ENCODE measurements at places on chromosomes 13 and 19. TPM values are rescaled to one million over a fixed set of nuclear protein-coding genes. Genes with fewer than 3 reads are reported as not detected.

KLK3 gene
- not detected for total RNA-seq

ZNF93 gene
- total RNA-seq, result 9.9 TPM

CYP2F1 gene
- not detected for total RNA-seq

CD37 gene
- not detected for total RNA-seq

TRPC4 gene
- 0.42 TPM for total RNA-seq

KLK11 gene
- not detected for total RNA-seq

CEACAM7 gene
- not detected for total RNA-seq

IZUMO2 gene
- not detected for total RNA-seq

ZNF256 gene
- total RNA-seq, result 3.7 TPM

ZNF567 gene
- 5.9 TPM for total RNA-seq

HIPK4 gene
- not detected for total RNA-seq

ZGLP1 gene
- total RNA-seq, result 5.3 TPM

VSTM2B gene
- total RNA-seq, result not detected

DNA sequence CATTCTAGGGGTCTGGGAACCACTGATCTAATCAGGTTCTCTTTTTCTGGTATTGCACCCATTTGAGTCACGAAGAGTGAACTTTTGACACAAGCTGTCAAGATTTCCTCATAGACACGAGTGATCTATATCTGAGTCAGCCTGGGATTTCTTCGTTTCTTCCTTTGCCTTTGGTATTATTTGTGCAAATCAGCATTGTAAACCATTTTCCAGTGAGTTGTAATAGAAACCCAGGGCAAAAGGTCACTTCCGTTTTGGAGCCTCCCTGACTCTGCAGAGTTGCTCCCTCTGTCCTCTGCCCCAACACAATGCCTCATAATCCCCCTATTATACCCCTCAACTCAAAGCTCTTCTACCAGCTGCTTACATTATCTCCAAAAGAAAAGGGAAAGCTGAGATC, 615.1 kb downstream of the EFNB2 start:
- peak; percentile 15 for DNase-seq

GRCh38 chr13:110398564-110399507, 91.8 kb downstream of the COL4A2 start:
- no peak for DNase-seq

DNA sequence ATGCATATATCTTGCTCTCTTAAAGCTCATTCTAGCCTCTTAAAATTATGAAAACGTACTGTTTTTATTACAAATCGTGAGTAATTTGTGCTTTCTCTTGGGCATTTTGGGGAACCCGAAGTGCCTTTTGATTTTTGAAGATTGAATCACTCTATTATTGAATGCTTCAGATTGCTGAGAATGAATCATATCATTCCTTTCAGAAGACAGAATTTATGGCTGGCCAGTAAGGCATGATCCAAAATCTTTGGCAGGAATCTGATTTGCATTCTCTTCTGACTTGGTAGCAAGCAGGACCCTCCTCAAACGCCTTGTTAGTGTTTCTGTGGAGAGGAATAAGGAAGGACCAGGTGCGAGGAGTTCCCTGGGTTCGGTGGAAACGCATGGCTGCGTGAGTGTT, 49.5 kb downstream of the STARD13 start:
- DNase-seq, result peak; percentile 59

DNA sequence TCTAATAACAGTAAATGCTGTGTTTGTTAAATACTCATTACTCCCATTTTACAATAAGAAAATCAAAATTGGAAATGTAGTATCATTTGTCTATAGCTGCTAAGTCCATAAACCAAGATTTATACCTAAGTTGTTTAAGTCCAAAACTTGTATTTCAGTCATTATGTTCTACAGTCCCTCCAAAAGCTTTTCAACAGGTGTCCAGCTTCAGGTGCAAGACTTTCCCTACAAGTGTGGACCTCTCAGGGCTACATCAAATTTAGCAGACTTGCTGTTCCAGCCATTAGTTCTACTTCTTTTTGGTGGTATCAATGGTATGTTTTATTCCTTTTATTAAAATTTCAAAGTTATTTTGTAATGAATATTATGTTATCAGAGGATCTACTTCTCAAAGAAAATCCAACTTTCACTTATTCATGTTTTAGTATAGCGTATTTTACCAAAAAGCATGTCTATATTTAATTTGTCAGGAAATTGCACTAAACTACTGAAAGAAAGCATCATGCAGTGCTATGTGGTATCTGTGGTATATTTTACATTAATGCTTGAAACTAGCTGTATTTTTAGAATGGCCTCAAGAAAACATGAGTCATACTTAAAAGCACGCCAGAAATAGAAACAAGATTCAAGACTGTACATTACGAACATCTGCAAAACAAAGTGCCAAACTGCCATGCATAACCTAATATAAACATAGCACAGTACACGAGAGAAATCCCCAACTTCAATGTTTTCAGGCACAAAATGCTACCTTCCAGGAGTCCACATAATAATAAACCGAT, 44.5 kb downstream of the VWA8 start:
- DNase-seq, result peak; percentile 86

DNA sequence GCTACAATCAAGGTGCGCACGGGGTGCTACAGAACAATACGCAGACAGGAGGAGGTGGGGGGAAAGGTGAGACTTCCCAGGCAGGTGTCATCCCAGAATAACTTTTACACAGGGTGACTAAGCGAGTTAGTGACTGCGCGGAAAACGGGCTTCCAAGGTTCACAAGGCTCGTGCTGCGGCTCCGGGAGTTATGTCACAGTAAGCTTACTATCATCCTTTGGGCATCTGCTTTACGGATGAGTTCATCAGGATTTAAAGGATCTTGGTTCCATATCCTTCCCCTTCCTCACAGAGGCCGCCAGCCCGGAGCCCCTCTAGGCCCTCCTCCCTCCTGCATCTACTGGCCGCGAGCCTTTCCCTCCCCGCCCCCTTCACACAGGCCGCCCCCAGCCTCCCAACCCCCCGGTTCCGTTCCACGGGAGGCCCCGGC, 474 bp upstream of the IFT88 start:
- no peak for DNase-seq

GRCh38 chr13:43294412-43294811, 271.0 kb downstream of the DNAJC15 start:
- DNase-seq, result no peak

GRCh38 chr13:94351292-94351990, 128.0 kb downstream of the DCT start:
- no peak for DNase-seq

DNA sequence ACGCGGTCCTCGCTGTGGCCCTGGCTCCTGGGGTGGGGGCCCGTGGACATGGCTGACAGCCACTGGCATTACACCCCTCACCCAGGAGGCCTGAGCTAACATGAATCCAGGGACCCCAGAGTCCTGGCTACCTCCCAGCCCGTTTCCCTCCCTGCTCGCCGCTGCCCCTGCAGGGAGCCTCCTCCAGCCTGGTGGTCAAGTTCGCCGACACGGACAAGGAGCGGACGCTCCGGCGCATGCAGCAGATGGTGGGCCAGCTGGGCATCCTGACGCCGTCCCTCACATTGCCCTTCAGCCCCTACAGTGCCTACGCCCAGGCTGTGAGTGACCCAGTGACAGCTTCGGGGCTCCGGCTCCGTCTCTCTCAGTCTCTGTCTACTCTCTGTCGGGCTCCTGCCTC, 56.6 kb downstream of the CELF5 start:
- no peak for DNase-seq

DNA sequence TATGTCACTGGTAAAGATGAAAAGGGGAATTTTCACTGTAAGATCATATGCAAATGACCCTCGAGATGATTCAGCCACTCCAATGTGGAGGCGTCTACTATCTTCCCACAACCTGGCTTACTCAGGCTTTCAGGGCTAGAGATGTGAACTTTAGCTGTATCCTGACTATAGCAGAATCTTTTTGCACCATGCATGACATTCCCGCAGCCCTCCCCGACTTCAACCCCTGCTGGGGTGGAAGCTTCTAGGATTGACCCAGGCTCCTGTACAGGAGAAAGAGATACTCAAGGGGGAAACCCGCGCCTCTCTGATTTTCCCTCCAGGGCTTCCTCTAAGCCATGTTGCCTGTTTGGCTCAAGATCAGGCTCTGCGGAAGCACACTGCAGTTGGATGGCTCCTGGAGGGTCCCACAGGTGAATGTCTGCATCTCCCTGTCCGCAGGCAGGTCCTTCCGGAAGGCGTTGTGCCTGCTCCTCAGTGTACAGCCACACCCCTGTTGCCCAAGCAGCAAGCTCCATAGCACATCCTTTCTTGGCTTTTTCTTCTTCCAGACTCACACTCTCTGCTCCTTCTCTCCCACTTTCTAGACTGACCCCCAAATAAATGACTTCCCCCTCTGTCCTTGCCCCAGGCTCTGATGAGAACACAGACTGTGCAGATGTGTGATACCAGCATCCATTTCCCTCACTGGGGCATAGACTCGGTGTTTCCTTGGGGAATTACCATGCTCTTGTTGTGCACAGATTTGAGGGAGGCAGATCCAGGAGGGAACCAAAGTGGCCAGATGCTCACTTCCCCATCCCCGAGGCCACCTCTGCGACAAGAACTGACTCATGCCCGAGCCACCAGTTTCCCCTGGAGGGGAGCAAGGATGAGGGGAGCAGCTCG, 29.1 kb upstream of the POP4 start:
- DNase-seq, result no peak

DNA sequence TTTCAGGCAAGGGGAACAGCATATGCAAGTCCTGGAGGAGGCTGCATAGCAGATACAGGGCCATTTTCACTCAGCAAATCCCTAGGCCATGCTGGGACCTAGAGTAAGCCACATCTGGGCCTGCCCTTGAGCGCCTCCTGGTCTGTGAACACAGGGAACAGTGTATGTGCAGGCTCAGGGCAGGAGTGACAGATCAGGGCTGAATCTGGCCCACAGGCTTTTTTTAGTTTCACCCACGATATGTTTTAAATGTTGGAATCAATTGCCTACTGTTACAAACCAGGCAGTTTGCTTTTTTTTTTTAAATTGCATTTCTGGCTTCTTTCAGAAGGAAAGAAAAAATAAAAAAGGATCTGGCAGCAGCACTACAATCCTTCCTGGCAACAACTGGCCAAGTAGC, 1.5 kb upstream of the TMEM145 start:
- no peak for DNase-seq

DNA sequence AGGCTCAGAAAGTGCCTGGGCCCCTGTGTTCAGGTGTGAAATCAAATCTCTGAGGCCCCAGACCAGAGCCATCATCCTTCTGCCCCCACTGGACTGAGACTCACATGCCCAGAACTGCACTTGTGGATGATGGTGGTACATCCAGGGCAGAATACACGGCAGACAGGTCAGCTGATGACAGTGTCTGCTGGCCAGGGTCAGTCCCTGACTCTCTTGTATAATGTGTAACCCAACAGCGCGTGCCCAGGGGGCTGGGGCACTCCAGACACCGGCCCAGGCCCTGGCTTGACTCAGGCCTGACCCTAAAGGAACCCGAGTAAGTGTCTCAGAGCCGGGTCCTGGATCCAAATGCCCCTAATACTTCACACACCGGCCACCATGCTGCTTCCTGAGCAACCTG, 37.4 kb upstream of the GATAD2A start:
- no peak for DNase-seq

DNA sequence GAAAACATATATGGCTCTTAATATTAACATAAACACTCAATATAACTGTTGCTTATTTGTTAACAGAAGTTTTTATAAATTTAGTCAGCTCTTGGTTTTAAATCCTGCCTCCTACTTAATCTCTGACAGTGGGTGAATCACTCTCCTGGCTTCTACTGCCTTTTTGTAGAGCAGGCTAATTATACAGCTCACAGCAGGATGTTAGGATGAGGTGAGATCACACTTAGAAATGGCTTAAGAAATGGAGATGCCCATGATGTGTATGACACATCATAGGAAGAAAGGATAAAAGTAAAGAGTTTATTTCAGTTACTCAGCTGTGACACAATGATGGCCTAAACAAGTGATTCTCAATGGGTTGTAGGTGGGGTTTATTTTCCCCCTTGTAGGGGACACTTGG, 345.6 kb downstream of the SPRY2 start:
- peak; percentile 44 for DNase-seq

DNA sequence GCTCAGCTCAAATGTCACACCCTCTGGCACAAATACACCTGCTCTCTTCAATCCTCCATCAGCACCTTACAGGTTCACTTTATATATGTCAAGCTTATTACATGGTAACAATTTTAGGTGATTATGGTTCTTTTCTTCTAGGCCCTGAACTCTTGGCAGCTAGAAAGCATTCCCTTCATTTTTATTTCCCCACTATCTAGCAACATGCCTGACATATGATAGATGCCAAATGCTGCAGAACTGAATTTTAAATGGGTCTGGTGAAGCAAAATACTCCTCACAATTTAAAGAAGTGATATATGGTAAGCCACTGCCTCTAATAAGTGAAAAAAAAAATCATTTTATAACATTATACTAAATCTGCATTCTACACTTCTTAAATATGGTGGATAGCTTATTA, 95.2 kb downstream of the USP12 start:
- no peak for DNase-seq

GRCh38 chr19:54369082-54369687, 4.5 kb upstream of the LAIR1 start:
- DNase-seq, result no peak

- no peak for DNase-seq
Observed at GRCh38 chr19:38507551-38508127, 74.1 kb downstream of the RYR1 start.

DNA sequence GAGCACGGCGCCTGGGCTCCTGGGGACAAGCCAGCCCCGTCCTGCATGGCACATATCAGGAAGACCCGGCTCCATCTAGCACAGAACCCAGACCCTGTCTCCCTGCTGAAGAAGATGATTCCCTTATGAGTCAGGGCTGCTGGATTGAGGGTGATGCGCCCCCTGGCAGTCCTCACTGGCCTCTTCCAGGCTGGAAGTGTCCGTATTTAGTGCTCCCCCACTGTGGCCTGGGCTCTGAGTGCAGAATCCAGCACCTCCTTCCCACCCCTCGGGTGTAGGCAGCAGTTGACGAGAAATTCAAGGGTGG, 14.9 kb downstream of the COMP start:
- no peak for DNase-seq

GRCh38 chr13:46683676-46684260, 113.2 kb downstream of the ESD start:
- DNase-seq, result no peak

- no peak for DNase-seq
Observed at GRCh38 chr19:14577885-14578427, 4.9 kb upstream of the CLEC17A start.

DNA sequence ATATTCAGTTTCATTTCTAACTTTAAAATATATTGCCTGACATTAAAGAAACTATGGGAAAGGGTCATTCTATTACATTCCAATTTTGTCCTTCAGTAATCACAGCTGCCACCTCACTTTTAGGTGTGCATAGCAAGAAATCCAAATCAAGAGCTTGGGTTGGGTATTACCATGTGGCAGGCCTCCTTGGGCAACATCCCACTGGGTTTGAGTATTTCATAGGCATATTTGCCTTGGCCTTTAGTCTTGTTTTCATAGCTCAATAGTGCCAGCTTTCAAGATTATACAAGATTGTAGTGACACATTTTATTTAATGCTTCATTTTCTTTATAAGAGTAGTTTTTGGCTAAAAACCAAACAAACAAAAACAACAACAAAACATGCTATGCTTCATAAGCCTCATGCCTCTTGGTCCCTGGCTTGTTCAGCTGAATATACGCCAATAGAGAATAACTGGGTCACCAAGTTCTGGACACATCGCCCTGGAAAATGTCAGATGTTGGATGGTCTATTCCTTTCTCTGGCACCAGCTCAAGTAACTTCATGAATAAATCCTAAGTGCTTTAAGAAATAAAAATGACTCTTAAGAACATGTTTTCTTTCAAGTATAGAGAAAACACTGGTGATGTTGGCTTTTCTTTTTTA, 167.4 kb upstream of the STARD13 start:
- DNase-seq, result no peak

GRCh38 chr13:90272356-90272755, 1075.1 kb upstream of the MIR17HG start:
- peak; percentile 16 for DNase-seq

- DNase-seq, result no peak
Observed at GRCh38 chr19:35117116-35117515, 1.5 kb downstream of the FXYD3 start.
